ENCODE measurements at places on chromosomes 3 and 15. TPM values are rescaled to one million over a fixed set of nuclear protein-coding genes. Genes with fewer than 3 reads are reported as not detected.

The CCNDBP1 gene
- 41.7 TPM for polyA plus RNA-seq

The SELENOS gene
- polyA plus RNA-seq, result 31.0 TPM

The REC114 gene
- 0.12 TPM for polyA plus RNA-seq

The LRRC28 gene
- 23.3 TPM for polyA plus RNA-seq

The CCDC54 gene
- not detected for polyA plus RNA-seq

The LRRN1 gene
- 128 TPM for polyA plus RNA-seq

The DAPK2 gene
- 1.8 TPM for polyA plus RNA-seq

The POPDC2 gene
- polyA plus RNA-seq, result 1.2 TPM

GRCh38 chr15:66587749-66588148, 22.0 kb upstream of the LCTL start:
- DNase-seq, result no peak

- no peak for DNase-seq
These were observed 18.5 kb downstream of the PIK3CA start for GRCh38 chr3:179166561-179167201.

GRCh38 chr3:132469326-132469725, 52.0 kb downstream of the DNAJC13 start:
- DNase-seq, result no peak

DNA sequence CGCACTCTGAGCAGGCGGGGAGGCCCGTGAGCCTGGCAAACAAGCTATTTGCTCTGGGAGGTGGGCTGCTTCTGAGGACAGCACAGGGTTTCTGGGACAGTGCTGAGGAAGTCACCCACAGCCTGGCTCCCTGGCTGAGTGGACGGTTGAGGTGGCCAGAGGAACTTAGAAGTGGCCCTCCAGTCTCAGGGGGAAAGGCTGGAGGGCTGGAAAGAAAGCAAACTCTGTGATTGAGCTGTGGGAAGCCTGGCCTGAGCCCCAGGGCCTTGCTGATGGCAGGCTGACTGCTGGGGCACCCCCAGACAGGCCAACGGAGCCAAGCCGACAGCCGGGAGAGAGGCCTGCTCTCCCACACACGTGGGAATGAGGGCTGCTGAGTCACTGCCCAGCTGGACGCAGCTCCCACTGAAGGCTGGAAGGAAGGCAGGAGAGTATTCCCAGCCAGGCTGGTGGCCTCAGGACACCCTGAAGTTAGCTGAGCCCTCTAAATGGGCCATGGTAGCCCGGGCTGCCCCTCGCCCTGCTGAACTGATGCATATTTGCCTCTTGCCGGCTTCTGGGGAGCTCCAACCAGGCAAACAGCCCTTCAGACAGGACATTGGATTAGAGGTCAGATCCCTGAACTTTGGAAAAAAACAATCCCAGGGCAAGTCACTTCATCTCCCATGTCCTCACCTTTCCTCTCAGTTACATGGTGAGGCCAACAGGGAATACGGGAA, 98.0 kb upstream of the TLE3 start:
- no peak for DNase-seq

- DNase-seq, result peak; percentile 35
These were observed 49.0 kb upstream of the FGD5 start for GRCh38 chr3:14769544-14770325.

DNA sequence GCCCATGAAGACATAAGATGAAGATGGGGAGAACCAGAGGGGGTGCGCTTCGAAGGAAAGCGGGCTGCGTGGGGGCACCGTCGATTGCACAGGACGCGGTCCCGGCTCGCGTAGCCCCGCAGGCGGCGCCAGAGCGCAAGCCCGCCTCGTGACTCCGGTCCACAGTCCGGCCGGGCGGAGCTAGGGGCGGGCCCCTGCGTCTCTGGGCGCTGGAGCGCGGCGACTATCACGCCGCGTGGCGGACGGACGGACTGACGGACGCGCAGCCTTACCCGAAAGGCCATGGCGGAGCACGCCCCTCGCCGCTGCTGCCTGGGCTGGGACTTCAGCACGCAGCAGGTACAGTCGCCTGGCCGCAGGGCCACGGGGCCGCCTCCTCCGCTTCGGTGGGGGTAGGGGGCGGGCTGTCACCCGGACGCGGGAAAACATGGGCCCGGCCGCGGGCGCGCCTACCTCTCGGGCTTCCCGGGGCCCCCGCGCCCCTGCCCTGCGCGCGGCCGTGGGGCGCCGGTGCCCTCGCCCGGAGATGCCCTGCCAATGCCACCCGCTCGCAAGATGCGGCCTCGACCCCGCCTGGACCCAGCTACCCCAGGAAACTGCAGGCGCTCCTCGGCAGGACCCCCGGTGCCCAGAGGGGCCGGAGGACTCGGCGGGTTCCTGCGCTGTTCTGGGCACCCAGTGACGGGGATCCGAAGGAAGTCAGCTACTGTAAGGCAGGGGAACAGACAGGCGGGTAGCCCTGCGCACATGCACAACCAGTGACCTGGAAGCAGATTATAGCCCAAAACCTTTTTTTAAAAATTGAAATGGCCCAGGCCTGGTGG, at the start of gene XYLB:
XYLB (plus strand) TSS at position 199 of the 824 bp plus-strand sequence; CDS start at position 283, 84 bp downstream.
- DNase-seq, result peak; percentile 86

DNA sequence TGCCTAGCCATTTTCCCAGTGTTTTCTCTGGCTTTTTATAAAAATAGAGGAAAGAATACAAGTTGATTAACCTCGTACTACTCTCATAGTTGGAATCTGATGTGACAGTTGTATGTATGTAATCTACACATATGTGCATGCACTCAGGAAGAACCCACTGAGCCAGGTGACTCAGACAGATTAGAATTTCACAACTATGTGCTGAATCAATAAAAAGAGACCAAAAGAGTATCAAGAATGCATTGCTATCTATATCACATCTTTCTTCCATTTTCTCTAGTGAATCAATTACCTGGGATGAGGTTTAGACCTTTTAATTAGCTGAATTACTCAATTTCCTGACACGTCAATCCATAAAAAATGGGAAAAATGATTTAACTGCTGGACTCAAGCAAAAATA, 319.3 kb upstream of the ATP10A start:
- DNase-seq, result no peak

DNA sequence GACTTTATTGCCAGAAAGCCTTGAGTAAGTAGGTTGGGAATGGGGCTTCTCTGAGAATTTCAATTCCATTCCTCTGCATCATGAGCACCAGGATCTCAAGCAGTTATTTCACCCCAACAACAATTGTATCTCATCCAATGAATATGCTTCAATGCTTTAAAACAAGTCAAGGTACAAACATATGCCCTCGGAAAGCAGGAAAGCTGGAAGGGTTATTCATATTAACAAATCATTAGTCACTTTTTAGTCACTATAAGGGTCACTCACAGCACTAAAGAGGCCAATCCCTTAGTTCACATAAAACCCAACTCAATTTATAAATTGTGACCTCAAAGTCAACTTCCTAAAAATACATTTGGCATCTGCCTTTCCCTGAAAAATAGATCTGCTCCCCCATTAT, 16.2 kb downstream of the MB21D2 start:
- DNase-seq, result no peak

DNA sequence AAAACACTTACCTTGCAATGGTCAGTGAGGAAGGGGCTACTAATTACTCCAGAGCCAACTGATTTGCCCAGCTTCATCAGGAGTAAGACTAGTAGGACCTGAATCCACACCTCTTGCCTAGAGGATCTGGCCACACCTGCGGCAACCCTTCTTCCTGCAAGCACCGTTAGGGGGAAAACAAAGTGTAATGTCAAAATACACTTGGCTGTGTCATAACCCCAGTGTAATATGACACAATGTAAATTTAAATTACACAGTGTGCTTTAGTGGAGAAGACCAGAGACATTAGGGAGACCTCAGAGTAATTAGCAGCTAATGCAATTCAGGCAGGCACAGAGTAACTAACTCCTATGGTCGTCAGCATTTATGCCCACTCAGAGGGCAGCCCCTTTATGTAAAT, 308.5 kb upstream of the ARRDC4 start:
- DNase-seq, result no peak

GRCh38 chr3:184129012-184129411, 6.1 kb upstream of the EIF2B5 start:
- no peak for DNase-seq

- no peak for DNase-seq
These were observed 236.6 kb downstream of the SOX2 start for GRCh38 chr3:181948286-181948685.

DNA sequence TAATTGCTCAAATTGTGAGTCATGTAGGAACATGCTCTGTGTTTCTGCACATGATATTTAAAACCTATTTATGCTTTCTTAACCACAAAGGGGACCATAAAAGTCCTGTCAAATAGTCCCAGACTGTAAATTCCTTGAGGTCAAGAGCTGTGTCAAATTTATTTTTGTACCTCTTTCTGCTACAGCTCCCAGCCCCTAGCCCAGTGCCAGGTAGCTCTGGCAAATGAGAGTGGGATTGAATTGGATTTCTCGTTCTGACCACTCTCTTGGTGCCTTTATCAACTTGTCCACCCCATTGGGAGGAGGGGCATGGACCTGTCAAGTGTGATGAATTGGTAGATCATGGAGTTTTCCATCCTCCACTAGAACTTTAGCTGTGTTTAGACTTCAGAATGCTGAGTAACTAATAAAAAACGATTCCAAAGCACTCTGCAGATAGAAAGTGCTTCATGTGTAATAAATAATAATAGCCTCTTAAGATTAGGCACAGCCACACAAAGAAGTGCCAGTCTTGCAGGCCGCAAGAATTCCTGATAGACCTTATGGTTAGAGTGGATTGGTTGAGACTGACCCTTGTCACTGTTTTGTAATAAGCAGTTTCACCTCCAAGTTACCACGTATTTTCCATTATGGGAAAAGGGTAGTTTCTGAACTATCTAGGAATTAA, 120.4 kb downstream of the LPP start:
- no peak for DNase-seq

DNA sequence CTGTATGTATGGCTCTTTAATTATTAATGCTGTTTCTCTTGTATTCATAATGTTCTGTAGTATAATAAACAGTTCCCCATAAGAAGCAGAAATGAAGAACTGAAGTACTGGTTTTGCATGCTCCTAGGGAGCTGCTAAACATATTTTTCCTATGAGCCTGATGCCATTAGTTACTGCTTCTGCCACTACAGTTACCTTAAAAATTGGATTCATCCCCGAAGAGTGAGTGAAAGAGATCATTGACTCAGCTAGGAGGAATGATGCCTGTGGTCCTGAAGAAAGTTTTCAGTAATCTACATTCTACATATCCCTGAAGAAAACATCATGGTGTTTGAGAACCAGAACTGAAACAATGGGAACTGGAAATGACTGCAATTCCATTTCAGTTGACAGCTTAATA, 37.1 kb upstream of the ST3GAL6 start:
- no peak for DNase-seq

DNA sequence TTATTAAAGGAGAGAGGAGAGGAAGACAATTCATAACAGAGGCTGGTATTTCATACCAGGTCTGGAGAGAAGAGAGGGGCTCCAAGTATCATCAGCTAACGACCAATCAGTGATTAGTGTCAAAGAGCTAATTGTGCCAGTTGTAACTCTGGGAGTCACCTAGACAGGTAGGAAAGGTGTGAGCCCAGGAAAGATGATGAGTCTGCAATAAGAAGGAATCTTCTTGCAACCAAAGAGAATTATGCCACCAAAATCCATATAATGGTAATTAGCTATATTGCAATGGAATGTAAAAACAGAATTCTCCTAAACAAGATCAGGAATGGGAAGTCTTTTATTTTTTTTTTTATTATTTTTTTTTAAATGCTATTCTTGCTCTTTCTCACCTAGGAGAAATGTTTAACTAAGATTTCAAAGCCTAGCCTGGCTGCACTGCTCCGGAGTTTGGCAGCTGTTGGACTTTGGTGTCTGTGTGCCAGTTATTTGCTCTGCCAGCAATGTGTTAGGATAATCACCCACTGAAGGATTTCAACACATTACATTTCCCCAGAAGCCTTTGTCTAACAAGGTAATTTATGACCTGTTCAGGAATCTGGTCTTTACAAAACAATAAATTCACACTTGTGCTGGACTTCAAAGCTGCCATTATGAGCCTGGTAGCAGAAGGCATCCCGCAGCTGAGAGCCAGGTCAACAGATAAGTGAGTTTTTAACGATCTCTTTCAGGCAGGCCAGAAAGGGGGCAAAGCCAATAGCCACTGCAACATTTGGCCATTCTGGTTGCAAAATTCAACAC, 89.4 kb downstream of the FOXB1 start:
- DNase-seq, result no peak

- no peak for DNase-seq
These were observed 258.8 kb upstream of the NR2E3 start for GRCh38 chr15:71551566-71551965.

GRCh38 chr3:77134769-77135168, 94.9 kb downstream of the ROBO2 start:
- DNase-seq, result no peak

DNA sequence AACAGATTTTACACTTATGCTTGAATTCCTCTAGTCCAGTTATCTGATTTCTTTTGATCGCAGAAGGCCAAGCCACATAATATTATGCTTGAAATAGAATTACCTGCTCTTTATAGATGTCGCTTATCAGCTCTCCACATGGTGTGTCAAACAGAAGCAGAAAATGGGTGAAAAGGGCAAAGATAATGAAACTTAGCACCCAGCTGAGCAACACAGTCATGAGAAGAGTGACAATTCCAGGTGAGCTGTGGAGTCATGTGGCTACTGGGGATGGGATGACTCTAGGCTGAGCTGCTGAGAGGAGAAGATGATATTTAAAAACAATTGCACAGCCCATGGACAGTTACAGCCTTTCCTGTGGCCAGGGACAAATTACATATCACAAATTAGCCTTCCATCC, 398.7 kb upstream of the PDZRN3 start:
- DNase-seq, result no peak

DNA sequence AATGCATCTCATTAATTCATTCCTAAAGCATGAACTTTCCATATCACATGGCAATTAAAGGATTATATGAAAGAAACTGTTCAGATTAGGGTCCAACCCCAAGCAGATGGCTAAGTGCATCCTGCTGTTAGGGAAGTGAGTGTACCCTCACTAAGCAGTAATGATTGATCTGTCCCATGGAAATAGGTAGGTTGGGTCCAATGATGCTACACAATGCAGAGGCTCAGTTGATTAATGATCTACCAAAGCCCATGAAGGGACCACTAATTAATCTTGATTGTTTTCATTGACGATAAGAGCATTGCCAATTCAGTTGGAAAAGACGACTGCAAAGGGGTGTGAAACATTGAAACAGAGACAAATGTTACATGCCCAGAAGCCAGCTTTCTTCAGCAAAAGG, 194.5 kb upstream of the LRTM1 start:
- DNase-seq, result no peak

- DNase-seq, result no peak
These were observed 5.1 kb downstream of the HHATL start for GRCh38 chr3:42697289-42698051.

DNA sequence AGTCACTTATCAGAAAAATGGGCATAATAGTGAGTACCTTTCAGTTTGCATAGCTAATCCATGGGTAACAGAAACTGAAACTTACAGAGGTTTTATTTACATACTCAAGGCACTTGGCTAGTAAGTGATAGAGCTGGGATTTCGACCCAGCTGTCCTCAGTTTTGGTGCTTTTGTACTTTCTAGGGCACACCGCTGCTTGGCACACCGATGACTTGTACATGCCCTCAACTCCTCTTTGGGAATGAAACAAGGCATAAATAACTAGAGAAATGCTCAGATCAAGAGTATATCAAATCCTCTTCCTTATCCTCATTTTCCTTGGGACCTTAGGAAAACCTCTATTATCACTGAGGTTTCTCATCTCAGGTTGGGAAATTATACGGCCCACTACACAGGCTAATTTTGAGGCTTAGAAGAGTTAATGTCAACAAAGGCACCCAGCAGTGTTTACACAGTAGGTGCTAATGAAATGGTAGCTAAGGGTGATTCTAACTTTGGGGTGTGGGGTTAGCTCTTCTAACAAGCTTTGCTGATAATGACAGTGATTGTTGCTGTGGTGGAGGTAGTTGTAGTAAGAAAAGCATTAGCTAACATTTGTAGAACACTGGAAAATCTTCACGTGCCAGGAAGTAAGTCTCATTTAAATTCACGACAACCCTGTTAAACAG, 20.3 kb upstream of the DGKG start:
- DNase-seq, result no peak

Data from H1 (cell line).